G401 (cell line): ENCODE measurements at places on chromosomes 7 and 10. TPM values are rescaled to one million over a fixed set of nuclear protein-coding genes. Genes with fewer than 3 reads are reported as not detected.

DNA sequence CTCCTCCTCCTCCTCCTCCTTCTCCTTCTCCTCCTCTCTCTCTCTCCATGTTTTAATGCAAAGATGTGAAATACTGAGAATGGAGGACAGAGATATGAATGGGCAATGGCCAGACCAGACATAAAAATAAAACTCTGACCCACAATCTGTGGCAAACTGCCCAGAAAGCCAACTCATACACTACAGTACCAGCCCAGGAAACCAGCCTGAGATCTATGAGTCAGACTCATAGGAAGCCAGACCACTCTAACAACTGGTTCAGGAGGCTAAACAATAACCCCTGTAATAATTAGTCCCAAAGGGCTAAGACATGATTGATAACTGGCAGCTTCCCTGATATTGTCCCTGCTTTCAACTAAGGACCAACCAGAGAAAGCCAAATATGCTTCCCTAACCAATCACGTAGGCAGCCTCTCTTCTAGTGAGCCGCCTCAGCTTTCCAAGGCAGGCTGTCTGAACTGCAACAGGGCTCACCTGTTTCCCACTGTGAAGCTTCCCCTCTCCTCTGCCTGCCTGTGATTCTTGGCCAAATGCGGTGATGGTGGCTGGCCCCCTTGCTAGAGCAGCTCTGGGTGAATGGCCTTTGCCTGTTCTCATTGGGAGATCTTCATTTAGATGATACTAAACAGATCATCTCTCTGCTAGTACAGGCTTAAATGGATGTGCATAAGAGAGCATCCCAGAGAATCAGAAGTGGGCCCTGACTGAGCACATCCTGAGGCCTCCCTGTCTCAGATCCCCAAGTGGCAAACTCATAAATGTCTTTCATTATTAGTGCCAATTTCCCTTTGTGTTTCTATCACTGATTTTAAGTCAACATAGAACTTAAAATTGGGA is 817.6 kb downstream of the TNS3 start:
- DNase-seq = no peak

GRCh38 chr10:29239569-29240472 is 49.0 kb upstream of the LYZL1 start:
- peak; percentile 22 for DNase-seq

DNA sequence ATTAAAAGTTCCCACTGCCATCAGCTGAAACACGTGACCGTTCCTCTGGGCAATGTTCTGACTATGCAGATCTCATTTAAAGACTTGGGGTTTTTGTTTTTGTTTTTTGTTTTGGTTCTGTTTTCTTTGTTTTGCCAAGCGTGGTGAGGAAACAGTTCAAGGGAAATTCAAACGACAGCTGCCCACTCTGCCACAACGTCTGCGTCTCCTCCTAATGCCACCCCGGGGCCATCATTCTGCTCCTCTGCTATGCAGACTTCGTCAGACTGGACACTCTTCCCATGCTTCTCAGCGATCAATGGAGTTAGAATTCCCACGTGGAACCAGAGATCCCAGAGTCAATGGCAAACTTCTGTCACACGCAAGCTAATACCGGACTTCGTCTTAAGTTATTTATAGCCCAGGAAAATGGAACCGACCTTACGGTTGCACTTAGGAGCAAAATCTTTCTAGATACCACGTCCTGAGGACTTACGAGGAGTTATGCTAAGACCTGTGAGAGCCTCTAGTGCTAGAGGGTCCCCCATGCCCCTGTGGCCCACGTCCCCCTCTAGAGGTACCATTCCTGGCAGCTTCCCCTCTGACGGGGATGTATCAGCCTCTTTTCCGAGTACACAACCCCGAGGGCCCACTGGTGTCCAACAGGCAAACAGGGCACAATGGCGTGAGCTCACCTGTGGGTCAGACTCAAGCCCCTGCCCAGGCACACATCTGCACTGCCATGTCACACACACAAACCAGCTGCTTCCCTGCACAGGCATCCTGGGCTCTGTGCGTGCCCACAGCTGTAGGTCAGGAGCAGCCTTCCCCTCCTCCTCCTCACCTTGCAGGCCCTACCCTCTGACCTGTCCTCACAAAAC is 24.4 kb downstream of the EBF3 start:
- DNase-seq = no peak

DNA sequence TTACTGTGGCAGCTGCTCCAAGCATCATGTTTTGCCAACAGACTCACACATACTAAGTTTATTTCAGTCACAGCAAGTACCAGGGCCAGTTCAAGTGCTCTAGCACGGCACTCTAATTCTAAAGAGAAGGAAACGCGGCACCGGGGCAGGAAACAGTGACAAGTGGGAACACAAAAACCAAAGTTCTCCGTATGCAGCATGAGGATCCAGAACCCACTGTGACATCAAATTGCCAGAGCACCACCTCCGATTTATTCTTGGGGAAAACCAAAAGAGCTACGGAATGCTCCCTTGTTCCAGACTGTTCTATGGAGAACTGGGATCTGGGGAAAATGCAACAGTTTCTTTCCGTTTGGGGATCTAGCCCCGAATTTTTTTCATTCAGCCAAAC is 448 bp upstream of the PTER start:
- no peak for DNase-seq

- no peak for DNase-seq
Measured at GRCh38 chr10:5679606-5680005, 5.0 kb upstream of the TASOR2 start.

GRCh38 chr7:22346383-22347107 is 10.4 kb downstream of the RAPGEF5 start:
- DNase-seq = no peak

DNA sequence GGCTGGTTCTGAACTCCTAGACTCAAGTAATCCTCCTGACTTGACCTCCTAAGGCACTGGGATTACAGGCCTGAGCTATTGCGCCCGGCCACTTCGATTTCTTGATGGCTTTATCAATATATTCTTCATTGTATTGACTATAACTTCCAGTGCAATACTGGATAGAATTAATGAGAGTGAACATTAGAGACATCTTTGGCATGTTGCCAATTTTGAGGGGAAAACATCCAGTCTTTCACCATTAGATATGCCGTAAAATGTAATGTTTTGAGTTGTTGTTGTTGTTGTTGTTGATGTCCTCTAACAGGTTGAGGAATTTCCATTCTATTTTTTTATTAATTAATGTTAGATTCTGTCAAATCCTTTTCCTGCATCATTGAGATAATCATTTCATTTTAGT is 578.9 kb downstream of the ZWINT start:
- no peak for DNase-seq

GRCh38 chr7:150715293-150715692 is 1.1 kb upstream of the GIMAP1 start:
- DNase-seq = no peak

GRCh38 chr7:33701927-33702326 is 203.4 kb upstream of the BMPER start:
- DNase-seq = no peak

- DNase-seq = no peak
Measured at GRCh38 chr10:33341637-33342036, 7.2 kb upstream of the NRP1 start.

DNA sequence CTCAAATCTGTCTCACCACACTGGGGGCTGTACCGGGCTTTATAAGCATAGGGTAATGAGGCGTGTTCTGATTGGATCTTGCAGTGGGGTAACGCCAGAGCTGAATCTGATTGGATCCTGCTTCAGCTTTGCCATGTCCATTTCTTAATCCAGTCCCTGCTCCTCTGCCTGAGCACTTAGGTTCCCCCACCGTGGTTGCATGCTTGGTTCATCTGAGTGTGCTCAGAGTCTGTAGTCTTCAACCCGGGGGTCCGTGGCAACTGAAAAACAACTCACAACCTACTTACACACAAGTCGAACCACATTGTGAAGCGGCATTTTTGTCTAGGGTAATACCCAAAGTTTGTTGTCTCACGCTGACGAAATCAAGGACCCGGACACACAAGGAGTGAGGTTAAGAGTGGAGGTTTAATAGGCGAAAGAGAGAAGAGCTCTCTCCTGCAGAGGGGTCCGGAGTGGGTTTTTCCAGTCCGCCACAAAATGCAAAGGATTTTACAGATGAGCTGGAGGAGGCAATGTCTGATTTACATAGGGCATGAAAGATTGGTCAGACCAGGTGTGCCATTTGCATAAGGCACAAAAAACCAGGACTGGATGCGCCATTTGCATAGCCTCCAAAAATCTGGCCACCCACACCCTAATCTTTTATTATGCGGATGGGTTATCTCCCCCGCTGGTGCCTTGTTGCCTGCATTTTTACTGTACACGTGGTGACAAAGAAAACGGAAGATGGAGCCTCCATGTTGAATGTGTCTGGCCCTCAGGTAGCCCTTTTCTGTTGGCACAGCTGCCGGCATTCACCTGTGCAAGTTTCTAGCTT is 641.8 kb upstream of the FOXK1 start:
- no peak for DNase-seq

DNA sequence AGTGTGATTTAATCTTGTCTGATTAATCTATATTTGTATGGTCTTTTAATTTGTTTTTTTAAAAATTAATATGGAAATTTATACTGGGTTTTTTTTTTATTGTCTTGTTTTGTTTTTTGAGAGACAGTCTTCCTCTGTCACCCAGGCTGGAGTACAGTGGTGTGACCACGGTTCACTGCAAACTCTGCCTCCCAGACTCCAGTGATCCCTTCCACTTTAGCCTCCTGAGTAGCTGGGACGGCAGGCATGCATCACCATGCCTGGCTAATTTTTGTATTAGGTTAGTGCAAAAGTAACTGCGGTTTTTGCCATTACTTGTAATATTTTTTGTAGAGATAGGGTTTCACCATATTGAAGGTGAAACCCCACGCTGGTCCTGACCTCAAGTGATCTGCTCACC is 73.1 kb downstream of the TET1 start:
- DNase-seq = no peak

DNA sequence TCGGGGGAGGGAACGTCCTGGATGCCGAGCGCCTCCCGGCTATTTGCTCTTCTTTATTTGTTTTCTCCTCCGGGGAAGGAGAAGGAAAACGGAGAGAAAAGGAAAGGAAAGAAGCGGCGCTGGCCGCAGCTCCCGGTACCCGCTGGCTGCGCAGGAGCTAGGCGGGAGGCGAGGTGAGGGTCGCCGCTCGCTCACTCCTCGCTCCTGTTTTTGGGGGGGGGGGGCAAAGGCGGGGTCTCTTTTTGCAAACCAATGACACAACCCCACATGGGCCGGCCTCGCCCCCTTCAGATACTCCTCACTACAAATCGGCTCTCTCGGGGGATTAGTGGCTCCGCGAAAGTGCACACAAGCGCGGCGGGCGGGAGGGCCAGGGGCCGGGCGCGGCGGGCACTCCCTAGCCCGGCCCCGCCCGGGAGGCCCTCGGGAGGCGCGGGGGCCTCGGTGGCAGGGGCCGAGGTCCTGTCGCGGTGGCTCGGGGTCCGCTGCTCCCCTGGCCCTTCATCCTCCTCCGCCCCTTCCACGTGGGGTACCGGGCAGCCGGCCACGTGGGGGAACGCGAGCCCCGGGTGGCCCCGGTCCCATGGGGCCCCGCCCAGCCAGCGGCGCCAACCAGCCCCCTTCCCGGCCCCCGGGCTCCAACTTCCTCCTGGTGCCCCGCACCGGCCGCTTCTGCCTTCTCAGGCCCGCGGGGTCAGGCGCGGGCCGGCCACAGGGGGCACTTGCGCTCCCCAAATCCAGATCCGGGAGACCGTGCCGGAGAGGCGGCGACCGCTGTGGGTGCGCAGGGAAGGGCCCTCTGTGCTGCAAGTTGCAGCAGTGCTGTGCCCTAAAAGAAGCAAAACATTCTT is 718 bp upstream of the CTBP2 start:
- DNase-seq = peak; percentile 71

DNA sequence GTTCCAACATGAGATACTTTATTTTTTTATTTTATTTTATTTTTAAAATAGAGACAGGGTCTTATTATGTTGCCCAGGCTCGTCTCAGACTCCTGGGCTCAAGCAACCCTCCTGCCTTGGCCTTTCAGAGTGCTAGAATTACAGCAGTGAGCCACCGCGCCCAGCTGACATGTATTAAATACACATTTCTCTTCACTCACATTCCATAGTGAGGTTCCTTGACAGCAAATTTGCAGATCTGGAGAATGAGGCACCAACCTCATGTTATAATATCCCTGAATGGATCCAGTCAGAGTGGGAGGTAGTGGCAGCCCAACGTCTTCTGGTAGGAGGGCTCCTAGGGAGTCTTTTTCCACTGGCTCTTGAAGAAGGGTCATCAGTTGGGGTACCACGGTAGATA is 46.1 kb downstream of the OGDH start:
- no peak for DNase-seq

GRCh38 chr7:151494298-151495284 is 25.1 kb downstream of the RHEB start:
- no peak for DNase-seq

DNA sequence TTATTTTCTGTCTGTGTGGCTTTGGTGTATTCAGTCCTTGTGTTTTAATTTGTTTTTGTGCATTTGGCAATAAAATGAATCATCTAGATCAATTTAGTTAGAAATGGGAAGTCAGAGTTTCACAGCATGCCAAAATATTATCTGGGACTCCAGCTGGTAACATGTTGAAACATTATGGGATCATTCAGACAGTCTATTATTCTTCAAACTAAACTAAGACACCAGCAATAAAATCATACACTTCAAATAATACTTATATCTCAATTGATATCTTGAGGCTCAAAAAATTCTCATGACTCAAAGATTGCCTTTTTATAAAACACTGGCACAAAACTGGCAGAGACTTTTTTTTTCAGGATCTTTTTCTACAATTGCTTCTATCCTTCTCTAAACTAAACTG is 5.8 kb upstream of the RP9 start:
- DNase-seq = no peak

DNA sequence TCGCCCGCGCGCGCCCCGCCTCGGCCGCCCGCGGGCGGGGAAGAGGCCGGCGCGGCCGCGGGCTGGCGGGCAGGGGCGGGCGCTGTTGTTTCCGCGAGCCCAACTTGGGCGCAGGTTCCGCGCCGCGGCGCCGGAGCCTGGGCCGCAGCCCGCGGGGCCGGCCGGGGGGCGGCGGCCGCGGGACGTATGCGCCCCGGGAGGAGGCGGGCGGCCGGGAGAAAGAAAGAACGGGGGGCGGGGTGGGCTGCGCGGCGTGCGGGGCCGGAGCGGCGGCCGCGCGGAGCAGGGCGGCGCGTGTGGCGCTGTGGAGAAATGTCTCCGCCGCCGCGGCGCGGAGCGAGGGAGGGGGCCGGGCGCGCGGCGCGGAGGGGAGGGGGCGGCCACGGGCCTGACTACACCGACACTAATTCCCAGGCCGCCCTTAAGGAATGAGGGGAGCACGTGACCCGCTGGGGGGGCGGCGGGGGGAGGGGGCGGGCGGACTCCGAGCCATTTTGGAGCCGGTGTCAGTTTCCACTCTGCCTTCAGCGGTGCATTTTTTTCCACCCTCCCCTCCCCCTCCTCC is at the start of gene BMI1:
Gene BMI1 (plus strand): TSS at position 509 of the 565 bp plus-strand sequence. CDS start 5,351 bp downstream, outside the sequence.
- peak; percentile 74 for DNase-seq

FAM25A gene
- not detected in 2 replicates for total RNA-seq

OPALIN gene
- total RNA-seq = not detected in 2 replicates

OR6B1 gene
- not detected in 2 replicates for total RNA-seq

TAS2R39 gene
- total RNA-seq = not detected in 2 replicates

PRR15 gene
- not detected in 2 replicates for total RNA-seq

ANKRD61 gene
- 0.54 TPM in 1 of 2 replicates, not detected in the other for total RNA-seq

IFIT3 gene
- 2.4 and 2.7 TPM in 2 replicates for total RNA-seq

RBM33 gene
- 12.3 and 13.2 TPM in 2 replicates for total RNA-seq
